Osteocyte (in vitro differentiated cells): ENCODE measurements at places on chromosomes 12 and 14. TPM values are rescaled to one million over a fixed set of nuclear protein-coding genes. Genes with fewer than 3 reads are reported as not detected.

GRCh38 chr14:32514236-32514635 is 185.1 kb downstream of the AKAP6 start:
- DNase-seq: no peak

GRCh38 chr14:100605230-100605629 is 18.0 kb upstream of the BEGAIN start:
- DNase-seq: no peak

GRCh38 chr14:103027451-103027850 is 29.9 kb downstream of the CDC42BPB start:
- no peak for DNase-seq

GRCh38 chr12:105588106-105588505 is 257.6 kb downstream of the C12orf75 start:
- DNase-seq: no peak

- DNase-seq: no peak
Observed at GRCh38 chr14:56170877-56171422, 52.7 kb downstream of the PELI2 start.

DNA sequence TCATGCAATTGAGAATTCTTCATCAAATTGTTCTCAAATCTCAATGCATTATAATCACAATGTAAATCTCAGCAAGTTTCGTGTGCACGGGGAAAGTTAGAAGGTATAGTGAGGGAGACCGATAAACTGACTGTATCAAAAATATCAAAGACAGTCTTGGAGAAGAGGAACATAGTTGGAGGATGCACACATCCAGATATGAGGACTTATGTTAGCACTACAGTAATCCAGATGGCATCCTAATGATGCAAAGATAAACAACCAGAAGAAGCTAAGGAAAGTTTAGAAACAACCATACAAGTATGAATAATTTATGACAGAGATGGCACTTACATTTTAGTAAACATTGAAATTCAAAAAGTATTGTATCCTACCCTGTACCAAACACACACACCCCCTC is 760.1 kb downstream of the RPS29 start:
- no peak for DNase-seq

Gene LTBR
- total RNA-seq: 16.4 and 17.0 TPM in 2 replicates

Gene GNG2
- total RNA-seq: 3.9 and 4.1 TPM in 2 replicates

GRCh38 chr12:79360936-79361335 is 329.8 kb downstream of the PAWR start:
- DNase-seq: no peak

GRCh38 chr12:26954027-26954426 is 15.8 kb downstream of the FGFR1OP2 start:
- DNase-seq: no peak

DNA sequence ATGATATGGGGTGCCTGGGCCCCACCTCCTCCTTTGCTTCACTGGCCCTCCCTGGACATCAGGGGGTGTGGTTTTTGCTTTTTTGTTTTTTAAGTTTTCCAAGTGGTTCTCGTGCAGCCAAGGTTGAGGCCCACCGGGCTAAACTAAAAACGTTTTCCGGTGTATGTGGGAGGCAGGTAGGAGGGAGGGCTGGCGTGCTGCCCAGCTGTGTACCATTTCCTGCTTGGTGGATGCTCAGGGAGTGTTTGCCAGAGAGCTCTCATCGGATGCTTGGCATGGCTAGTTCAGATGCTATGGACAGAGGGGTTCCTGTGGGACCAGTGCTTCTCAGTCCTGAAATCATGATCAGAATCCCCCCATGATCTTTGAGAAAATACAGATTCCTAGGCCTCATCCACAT is 246.4 kb downstream of the CACNA1C start:
- DNase-seq: no peak

Gene WNT5B
- total RNA-seq: 88.7 and 99.5 TPM in 2 replicates

Gene NKX2-1
- total RNA-seq: not detected in 2 replicates
